PC-9 (cell line): ENCODE measurements at places on chromosomes 7 and 10. TPM values are rescaled to one million over a fixed set of nuclear protein-coding genes. Genes with fewer than 3 reads are reported as not detected.

- DNase-seq = no peak
These were observed 384.0 kb downstream of the RPS24 start for GRCh38 chr10:78417425-78418370.

DNA sequence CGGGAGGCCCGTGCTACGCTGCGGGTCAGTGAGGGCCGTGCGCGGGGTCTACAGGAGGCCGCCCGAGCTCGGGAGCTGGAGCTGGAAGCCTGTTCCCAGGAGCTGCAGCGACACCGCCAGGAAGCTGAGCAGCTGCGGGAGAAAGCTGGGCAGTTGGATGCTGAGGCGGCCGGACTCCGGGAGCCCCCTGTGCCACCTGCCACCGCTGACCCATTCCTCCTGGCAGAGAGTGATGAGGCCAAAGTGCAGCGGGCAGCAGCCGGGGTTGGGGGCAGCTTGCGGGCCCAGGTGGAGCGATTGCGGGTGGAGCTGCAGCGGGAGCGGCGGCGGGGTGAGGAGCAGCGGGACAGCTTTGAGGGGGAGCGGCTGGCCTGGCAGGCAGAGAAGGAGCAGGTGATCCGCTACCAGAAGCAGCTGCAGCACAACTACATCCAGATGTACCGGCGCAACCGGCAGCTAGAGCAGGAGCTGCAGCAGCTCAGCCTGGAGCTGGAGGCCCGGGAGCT is 7.0 kb downstream of the LZTS2 start:
- no peak for DNase-seq

- no peak for DNase-seq
These were observed 4.4 kb upstream of the SEPHS1 start for GRCh38 chr10:13352519-13352918.

DNA sequence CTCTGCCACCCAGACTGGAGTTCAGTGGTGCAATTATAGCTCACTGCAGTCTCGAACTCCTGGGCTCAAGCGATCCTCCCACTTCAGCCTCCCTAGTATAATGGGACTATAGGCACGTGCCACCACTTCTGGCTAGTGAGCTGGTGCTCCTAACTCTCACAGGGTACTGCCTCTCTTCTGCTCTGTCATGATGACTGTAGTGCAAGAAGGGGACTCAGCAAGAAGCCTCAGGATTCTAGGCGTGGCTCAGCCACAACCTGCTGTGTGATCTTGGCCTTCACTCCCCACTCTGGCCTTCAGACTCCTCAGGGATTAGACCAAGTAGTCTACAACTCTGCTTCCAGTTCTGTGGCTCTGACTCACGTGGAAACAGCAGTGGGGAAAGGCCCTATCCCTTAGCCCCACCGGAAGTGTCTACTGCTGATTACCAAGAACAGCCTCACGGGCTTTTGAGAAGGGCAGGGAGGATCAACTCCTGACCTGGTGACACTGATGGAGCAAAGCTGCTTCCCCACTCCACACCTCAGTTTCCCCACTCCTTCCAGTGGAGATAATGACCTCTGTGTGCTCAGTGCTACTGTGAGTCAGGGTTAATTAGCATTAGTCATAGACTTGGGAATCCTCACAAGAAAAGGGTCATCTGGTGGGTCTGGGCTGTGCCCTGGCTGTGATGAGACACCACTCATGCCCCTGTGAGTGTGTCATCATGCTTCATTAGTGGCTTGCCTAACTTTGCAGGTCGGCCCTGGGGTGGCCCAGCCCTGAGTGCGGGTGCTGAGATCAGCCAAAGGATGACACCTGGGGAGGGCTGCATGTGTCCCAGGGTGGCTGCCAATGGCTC is 41.1 kb downstream of the ZC3HC1 start:
- peak; percentile 82 for DNase-seq

Gene SPDYE11
- total RNA-seq = not detected in 2 replicates

Gene CALML5
- 3.0 and 6.3 TPM in 2 replicates for total RNA-seq

GRCh38 chr7:29483219-29484104 is 80.2 kb upstream of the PRR15 start:
- no peak for DNase-seq

GRCh38 chr10:115850666-115851065 is 422.3 kb downstream of the GFRA1 start:
- DNase-seq = no peak

- no peak for DNase-seq
These were observed 182 bp downstream of the CCDC136 start for GRCh38 chr7:128791972-128792327.

Gene TAS2R3
- total RNA-seq = 2.0 and 2.3 TPM in 2 replicates

GRCh38 chr10:131973160-131973951 is 8.4 kb downstream of the BNIP3 start:
- no peak for DNase-seq

Gene PRSS37
- not detected in 2 replicates for total RNA-seq

GRCh38 chr7:7110706-7111105 is 71.6 kb upstream of the C1GALT1 start:
- DNase-seq = no peak

Gene MNX1
- 0.28 and 0.33 TPM in 2 replicates for total RNA-seq

DNA sequence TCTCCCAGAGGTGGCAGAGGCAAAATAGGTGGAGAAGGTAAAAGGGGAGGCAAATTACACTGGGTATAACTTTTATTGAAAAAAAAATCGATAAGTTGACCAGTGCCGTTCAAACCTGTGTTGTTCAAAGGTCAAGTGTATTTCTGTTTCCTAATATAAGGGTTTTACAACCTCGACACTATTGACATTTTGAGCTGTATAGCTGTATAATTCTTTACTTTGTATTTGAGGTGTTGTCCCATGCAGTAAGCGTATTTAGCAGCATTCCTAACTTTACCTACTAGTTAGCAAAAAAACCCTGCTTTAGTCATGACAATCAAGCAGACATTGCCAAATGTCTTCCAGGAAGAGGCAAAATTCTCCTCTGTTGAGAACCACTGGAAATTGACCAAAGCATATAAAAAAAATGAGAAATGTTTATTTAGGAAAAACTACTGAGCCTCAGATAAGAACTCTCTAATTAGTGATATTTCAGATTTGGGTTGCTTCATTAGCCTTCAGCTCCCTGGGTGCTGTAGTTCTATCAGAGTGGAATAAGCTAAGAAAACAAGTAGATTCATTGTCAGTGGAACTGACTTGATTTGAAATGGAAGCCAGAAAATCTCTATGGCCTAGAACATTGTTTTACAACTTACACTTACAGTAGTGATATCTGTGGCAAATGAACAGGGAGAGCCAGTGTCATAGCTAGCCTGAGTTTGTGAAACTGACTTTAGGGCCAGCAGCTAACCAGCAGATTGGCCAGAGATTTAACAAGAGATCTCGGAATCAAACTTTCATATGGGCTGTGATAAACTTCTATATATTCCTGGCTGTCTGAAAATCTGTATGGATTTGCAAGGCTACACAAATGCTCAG is 331.6 kb downstream of the DGKB start:
- DNase-seq = no peak

Gene LRMDA
- total RNA-seq = not detected in 2 replicates

GRCh38 chr7:22842973-22843372 is 20.3 kb upstream of the TOMM7 start:
- no peak for DNase-seq

- no peak for DNase-seq
These were observed 125.9 kb upstream of the INSYN2A start for GRCh38 chr10:127322286-127322685.

- peak; percentile 26 for DNase-seq
These were observed 7.3 kb downstream of the SLC25A13 start for GRCh38 chr7:96314402-96315124.

Gene UPK3B
- total RNA-seq = 16.8 and 19.2 TPM in 2 replicates

DNA sequence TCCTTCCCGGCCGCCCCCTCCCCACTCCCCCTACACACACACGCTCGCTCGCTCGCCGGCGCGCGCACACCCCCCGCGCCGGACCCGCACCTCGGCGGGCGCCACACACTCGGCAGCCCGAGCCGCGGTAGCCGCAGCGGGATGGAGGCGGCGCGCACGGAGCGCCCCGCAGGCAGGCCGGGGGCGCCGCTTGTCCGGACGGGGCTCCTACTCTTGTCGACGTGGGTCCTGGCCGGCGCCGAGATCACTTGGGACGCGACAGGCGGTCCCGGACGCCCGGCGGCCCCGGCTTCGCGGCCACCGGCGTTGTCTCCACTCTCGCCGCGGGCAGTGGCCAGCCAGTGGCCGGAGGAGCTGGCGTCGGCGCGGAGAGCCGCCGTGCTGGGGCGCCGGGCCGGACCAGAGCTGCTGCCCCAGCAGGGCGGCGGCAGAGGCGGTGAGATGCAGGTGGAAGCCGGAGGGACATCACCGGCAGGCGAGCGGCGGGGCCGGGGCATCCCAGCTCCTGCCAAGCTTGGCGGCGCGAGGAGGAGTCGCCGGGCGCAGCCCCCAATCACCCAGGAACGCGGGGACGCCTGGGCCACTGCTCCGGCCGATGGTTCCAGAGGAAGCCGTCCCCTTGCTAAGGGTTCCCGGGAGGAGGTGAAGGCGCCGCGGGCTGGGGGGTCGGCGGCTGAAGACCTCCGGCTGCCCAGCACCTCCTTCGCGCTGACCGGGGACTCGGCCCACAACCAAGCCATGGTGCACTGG is at the start of gene SORCS3:
SORCS3 (plus strand) TSS at position 104 of the 750 bp plus-strand sequence.
- no peak for DNase-seq

DNA sequence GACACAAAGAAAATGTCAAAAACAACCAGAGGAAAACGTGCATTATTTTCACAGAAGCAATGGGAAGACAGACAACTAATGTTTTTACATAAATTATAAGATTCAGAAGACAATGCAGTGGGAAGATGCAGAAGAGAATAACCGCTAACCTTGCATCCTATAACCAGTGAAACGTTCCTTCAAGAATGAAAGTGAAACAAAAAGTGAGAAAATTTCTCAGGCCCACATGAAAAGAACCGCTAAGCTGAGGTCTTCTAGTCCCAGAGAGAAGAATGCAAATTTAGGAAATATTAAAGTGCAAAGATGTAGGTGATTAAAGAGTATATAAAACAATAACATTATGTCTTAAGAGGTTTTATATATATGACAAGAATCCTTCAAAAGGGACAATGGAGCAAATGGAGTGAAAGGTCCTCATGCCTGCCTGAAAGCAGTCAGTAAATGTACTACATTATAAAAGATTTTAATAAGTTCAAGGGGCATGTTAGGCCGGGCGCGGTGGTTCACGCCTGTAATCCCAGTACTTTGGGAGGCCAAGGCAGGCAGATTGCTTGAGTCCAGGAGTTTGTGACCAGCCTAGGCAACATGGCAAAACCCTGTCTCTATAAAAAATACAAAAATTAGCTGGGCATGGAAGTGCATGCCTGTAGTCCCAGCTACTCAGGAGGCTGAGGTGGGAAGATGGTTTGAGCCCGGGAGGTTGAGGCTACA is 43.1 kb upstream of the DDC start:
- DNase-seq = no peak

DNA sequence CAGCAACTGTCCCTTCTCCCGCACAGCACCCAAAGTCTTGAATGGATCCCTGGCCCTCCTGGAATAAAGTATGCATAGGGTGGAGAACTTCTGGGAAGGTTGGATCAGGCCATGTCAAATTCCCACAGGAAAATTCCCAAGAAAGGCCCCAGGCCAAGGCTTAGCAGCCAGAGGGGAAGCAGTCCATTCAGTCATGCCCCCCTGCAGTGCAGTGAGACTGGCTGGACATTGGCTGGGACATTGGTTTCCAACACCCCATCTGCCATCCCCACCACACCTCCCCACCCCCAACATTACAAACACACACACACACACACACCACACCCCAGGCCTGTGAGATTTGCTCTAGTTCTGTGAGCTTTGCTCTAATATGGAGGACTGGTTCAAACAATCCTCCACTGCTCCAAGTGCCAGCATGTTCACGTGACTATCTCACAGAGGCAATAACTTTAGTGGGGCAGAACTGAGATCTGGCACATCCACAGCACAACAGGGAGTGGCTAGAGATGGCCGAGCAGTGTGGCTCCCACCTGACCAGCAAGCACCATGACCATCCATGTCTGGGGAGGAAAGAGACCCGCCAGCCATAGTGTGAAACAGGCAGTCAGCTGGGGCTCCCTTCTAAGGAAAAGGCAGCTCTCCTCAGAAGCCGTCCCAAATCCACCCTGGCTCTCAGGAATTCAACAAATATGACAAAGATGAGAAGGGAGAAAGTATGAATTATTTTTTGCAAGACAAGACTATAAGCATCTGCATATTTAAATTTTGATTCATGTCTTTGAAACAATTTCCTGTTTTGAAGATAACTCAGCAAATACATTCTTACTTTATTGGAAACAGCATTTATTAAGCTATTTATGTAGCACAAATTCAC is 6.7 kb upstream of the FAM170B start:
- DNase-seq = no peak

DNA sequence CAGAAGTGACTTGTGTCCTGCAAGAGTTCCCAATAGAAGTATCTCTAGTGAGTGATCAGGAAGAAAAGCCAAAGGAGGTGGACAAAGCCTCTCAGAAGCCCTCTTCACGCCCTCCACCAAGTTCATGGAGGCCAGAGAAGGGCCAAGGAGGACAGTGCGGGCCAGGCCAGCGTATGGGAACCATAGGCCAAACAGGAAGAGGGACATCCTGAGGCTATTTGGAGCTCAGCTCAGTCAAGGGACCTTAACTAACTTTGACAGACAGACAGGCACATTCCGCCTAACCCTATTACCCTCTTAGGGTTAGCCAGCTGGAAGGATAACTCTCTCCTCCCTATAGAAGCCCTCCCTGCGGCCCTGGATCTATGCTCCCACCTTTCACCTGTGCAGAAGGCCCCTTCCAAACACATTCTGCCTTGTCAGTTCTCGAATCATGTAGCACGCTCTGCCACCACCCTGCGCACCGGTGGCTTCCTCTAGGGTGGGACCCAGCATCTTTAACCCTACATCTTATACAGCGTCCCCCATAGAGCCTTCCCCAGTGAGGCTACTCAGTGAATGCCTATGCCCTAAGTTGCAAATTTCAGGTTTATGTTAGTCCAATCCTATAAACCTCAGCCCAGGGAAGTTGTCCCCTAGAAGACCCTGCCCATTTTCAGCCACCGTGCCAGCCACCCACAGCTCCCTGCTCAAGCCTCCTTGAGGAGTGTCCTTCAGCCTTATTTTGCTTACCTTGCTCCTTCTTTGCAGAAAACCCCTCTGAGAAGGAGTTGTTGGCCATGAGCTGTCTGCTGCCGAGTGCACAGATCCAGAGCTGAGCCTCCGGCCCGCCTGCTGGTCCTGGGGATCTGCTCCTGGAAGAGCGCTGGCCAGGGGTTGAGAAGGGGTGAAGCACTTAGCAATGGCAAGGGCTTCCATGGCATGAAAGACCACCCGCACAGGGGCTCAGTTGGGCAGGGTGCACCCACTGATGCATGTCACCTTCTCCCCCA is 36.9 kb downstream of the FRMPD2 start:
- no peak for DNase-seq

GRCh38 chr7:135501402-135501801 is 8.5 kb downstream of the CNOT4 start:
- no peak for DNase-seq

DNA sequence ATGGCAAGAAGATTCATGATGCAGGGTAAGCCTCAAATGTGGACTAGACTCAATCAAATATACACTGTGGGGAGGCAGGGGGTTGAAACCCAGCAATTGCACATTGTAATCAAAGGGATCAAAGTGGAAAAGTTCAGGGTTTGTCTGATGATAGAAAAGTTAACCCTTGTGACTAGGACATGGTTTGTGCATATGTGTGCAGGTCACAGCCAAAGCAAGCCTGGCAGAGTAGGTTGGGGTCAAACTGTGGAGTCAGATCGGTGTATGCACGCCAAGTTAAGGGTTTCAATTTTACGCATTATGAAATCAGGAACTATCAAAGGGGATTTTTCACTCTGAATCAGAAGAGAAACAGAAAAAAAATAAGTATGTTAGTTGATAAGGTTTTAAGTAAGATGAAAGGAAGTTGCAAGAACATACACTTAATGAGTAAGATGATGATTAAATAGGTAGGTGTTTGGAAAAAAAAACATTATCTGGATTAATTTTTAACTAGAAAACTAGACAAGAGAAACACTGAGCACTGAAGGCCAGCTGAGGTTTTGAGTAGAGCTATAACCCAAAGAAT is 188.3 kb downstream of the DGKB start:
- DNase-seq = no peak

Gene TEX36
- total RNA-seq = 1.1 and 1.2 TPM in 2 replicates
